ENCODE measurements at places on chromosomes 11 and 22. TPM values are rescaled to one million over a fixed set of nuclear protein-coding genes. Genes with fewer than 3 reads are reported as not detected.

Gene KRTAP5-8
- total RNA-seq: not detected

Gene ANO1
- not detected for total RNA-seq

Gene CCDC88B
- total RNA-seq: 94.7 TPM

Gene INS
- not detected for total RNA-seq

Gene DCDC1
- 0.27 TPM for total RNA-seq

Gene FAM180B
- not detected for total RNA-seq

Gene BCO2
- total RNA-seq: 0.82 TPM

Gene FXYD2
- 4.4 TPM for total RNA-seq

Gene CCDC15
- total RNA-seq: 3.8 TPM

Gene CREB3L1
- not detected for total RNA-seq

All from activated CD8-positive, alpha-beta memory T cell treated with anti-CD3 and anti-CD28 coated beads for 36 hours (primary cell).